ENCODE measurements at places on chromosomes 5 and 9.

DNA sequence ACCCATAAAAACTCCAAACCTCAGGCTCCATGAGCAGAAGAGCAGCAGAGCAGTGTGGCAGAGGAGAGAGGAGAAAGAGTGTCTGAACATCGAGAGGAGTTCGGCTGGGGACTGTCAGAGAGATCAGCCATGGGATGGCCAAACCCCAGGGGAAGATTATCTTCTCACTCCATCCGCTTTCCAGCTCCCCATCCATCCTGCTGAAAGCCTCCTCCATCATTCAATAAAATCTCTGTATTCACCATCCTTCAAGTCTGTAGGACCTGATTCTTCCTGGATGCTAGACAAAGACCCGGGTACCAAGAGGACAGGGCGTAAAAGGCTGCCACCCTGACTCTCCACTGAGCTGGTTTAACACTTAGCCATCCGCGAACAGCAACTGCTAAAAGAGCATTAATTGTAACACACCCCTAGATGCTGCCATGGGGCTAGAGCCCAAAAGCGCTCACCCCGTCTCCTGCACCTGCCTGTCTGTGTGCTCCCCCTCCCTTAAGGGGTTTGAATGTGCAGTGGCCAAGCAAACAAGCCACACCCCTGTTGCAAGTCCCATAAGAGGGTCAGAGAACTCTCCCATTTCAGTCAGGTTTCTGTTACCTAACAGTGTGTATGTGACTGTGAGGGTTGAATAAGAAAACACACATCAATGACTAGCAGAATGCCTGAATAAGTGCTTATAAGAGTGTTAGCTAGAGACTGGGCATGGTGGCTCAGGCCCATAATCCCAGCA, 13.9 kb upstream of the SELENOP start:
- DNase-seq: no peak

DNA sequence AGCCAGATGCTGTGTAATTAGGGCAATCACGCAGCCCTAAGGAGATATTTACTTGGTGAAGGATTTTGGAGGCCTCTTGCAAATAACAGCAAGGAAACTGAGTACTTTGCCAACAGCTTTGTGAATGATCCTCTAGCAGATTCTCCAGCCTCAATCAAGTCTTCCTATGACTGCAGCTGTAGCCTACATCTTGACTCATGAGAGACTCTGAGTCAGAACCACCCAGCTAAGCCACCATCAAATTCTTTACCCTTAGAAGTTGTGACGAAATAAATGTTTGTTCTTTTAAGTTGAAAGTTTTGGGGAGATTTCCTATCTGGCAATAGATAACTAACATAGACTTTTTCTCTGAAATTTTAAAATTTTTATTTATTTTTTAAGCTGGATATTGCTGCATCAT, 237.6 kb upstream of the CCNH start:
- DNase-seq: no peak

GRCh38 chr9:21154018-21154608, 12.3 kb downstream of the IFNA21 start:
- DNase-seq: no peak

DNA sequence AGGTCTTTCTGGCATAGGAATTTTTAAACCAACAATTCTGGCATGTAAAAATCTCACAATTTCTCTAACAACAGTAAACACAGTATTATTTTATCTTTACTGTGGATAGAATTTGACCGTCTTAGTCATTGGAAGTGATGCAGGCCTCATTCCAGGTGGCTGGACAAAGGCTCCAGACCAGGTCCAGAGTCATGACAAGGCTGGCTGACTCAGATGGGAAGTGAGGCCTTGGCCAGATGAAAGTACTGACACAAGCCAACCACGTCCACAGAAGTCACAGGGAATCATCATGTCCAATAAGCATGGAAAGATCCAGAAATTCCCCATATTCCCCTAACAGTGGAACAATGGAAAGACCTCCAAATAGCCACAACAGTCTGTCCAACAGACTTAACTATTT, 12.4 kb downstream of the SPOCK1 start:
- DNase-seq: no peak

GRCh38 chr5:126810596-126811380, 33.9 kb downstream of the LMNB1 start:
- DNase-seq: no peak

DNA sequence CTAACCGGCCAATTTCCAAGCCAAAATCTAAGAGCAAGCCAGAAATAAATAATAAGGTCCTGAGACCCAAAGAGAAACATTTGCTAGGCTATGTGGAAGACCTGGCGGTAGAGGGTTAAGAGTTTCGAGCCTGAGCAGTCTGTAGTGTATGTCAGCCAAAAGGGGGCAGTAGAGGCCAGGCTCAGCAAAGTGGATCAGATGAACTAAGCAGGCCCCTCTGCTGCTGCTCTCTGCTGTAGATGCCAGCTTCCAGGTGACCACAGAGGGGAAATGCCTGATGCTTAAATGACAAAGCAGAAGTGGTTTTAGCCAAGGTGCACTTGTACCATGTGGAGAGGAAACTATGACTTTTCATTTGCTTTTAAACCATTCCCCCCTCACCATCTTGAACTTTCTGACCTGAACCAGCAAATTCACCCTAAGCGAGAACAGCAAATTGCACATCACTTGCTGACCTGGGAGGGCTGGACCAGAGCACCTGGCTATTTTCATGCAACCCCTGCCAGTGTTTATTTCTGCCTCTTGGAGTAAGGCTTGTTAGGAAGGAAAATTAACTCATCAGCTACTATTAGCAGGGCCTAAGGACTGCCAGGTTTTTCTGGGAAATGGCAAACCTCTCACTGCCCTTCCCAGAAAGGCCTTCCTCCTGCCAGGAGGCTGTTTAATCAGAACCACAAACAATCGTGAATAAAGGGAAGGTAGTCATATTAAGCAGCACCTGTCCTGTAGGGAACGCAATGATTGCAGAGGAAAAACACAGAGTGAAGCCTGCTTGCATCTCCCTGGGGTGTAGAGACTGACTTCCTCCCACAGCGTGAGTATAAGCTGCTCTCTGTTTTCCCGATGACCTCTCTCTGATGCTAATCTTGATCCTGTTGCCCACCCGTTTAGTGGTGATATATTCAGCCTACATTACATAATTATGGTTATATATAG, 818.2 kb downstream of the TLR4 start:
- DNase-seq: no peak

- DNase-seq: no peak
Measured at GRCh38 chr5:53109056-53109442, 508 bp downstream of the MOCS2 start.

Data from NCI-H1436 treated with DMSO at 0.1 percent for 48 hours (cell line).